Urinary bladder (tissue), 4 donors: ENCODE measurements at places on chromosomes 7 and 10.
A peak's percentile ranks its signal among the peaks of the same experiment; 100 is the strongest.

- no peak for DNase-seq
Observed at GRCh38 chr7:1229202-1229947, 3.3 kb upstream of the UNCX start.

- DNase-seq, result no peak
Observed at GRCh38 chr10:49220031-49220430, 31.8 kb upstream of the TMEM273 start.

GRCh38 chr10:103740611-103741010, 114.8 kb downstream of the SH3PXD2A start:
- no peak for DNase-seq

- no peak for DNase-seq
Observed at GRCh38 chr10:54124209-54124885, 676.7 kb downstream of the PCDH15 start.

DNA sequence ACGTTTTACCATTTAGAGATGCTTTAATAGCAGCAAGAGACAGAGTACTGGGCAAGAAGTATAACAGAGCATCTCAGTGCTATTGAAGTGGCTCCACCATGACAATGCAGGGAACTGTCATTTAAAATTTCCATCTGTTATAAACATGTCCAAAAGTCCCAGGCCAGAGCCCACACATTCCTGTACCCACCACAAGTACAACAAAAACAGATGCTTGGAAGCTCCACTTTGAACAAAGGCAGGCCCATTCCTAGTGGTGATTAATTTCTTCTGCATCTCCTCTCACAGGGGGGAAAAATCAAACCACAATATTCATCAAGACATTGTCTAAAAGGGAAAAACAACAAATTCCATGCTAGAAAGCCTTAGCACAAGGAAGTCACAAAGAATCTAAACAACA, 627.9 kb downstream of the PARD3 start:
- DNase-seq, result no peak

- no peak for DNase-seq
Observed at GRCh38 chr10:132172091-132173066, 14.4 kb upstream of the DPYSL4 start.

DNA sequence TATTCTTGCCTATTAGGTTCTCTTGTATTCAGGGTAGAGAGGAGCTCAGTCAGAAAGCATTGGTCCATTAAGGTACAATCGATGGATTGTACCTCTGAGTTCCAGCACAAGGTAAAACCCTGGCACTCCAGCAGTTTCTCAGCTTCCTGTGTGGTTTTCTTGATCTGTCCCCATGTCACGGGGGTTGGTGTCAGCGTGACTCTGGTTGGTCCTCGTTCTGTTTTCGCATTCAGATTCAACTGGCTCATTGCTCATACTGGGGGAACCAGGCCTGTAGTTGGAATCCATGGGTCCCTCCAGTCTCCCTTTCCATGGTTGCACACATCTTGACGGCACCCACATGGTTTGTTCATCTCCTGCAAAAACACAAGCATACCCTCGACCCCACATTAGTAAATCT, 32.7 kb upstream of the RASGEF1A start:
- no peak for DNase-seq

- DNase-seq, result no peak
Observed at GRCh38 chr10:5905854-5906507, 15.9 kb downstream of the FBH1 start.

GRCh38 chr7:142785841-142786250, 15.1 kb downstream of the PRSS2 start:
- DNase-seq, result no peak

- no peak for DNase-seq
Observed at GRCh38 chr7:753190-753589, 26.1 kb upstream of the PRKAR1B start.

GRCh38 chr7:47473499-47474210, 108.3 kb downstream of the TNS3 start:
- DNase-seq, result no peak

DNA sequence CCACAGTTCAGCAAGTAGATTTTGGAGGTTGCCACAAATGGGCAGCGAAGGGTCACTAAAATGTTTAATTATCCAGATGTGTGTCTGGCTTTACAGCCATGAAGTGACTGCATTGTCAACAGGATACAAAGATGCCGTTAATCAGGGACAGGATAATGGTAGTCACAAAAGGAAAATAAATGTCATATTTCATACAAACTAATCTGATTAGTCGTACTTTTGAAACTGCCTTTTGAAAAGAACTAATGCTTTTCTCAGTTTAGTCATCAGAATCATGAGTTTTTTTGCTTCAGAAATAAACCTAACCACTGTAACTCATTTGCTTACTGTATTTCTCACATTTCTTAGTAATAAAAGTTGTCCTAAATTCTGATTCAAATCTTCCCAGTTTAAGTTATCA, 22.2 kb upstream of the WNT16 start:
- DNase-seq, result no peak

DNA sequence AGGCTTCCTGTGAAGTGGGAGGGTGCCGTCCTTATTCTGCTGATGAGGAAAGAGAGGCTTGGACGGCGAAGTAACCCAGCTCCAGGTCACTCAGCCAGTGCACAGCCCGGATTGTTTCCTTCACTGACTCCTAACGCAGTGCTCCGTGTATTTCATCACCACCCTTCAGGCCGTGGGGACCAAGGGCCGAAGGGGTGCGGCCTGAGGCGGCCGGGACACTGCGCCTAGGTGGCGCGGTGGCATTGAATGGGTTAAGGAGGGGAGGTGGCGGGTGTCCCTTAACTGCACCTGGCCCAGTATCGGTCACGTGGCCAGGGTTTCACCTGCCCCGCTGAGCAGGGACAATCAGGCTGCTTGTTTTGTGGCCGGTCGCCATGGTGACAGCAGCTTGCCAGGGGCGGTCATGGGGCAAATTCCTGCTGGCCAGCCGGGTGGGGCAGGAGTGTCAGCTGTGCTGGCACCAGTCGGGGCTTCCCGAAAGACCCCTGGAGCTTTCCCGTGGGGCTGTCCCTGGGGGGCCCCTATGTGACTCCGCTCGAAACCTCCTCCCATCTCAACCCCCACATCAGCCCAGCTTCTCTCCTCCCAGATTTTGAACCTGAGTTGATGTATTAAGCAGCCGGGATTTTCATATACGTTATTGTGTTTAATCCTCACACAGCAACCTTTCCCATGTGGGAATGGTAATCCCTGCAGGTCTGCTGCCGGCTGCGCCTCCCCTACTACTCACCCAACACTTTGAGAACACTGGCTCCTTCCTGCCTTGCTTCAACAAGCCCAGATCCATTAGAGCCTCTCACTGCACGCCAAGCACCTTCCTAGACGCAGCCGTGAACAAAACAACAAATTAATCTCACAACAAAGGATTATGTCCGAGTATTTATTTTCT, 4.4 kb upstream of the ABHD11 start:
- DNase-seq, result peak; percentile 66

DNA sequence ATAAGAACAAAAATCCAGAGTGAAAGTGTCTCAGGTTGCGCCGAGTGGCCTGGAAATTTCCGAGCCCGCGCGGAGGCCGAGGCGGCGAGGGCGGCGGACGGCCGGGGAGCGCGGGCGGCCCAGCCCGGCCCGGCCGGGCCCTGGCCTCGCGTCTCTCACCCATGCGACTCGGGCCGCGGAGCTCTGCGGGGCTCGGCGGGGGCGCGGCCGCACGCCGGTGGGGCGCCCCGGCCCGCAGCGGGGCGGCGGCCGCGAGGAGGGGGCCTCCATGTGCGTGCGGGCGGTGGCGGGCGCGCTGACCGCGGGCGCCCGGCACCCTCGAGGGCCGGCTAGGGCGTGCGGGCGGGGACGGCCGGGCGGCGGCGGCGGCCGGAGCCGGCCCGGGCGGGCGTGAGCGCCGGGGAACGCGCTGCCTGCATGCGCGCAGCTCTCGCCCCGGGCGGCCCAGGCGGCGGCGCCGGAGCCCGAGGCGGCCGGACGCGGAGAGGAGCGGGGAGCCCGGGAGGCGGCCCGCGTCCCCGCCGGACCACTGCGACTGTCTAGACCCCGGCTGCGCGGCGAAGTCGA, 302 bp upstream of the EN2 start:
- DNase-seq, result no peak

- DNase-seq, result no peak
Observed at GRCh38 chr7:140009735-140010134, 53.0 kb downstream of the PARP12 start.

- DNase-seq, result no peak
Observed at GRCh38 chr7:50317697-50318669, 13.5 kb downstream of the IKZF1 start.

DNA sequence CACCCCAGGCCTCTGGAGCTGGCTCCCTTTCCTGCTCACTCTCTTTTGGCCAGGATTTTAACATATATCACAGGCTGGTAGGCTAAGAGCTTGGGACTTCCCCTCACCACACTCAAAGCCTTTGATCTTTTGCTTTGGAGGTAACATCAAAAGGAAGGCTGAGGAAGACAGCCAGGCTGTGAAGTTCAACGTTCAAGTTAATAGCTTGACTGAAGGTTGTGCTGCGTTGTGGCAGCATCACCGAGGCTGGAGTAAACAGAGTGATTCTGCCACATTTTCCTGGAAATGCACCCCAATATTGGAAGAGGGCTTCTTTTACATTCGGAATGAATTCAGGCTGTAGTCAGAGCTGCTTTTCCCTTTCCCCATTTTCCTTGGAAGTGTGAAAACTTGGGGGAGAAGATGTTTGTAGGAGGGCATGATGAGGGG, 57.3 kb downstream of the TCF7L2 start:
- DNase-seq, result no peak

DNA sequence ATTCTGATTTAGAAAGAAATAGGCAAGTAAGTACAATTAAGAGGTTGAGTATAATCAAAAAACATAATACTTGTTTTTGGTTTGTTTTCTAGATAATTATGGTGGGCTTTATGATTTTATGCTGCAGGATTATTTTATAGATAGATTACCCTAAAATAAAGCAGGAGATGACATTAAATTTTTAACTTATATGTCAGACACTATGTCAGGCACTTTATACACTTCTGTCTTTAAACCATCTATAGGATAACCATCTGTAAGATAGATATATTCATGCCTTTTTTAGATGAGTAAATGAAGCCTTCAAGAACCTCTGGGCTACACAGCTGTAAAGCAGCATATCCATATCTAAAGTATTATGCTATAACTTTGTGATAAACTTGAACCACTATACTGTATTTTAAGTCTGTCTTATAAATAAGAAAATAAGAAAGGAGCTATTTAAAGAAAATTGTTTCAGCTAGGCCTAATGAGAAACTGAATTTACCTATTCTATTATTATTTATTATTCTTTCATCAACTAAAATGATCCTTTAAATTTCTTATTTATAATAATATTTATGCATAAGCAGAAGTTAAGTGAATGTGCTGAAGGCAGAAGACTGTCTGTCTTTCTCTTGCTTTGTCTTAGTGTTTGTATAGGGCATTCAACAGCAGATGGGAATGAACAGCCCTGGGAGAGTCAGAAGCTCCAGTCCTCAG, 94.0 kb downstream of the CPED1 start:
- no peak for DNase-seq

GRCh38 chr10:76492026-76492425, 1060.6 kb downstream of the LRMDA start:
- DNase-seq, result no peak

- DNase-seq, result no peak
Observed at GRCh38 chr7:20861468-20861867, 74.8 kb upstream of the SP8 start.

DNA sequence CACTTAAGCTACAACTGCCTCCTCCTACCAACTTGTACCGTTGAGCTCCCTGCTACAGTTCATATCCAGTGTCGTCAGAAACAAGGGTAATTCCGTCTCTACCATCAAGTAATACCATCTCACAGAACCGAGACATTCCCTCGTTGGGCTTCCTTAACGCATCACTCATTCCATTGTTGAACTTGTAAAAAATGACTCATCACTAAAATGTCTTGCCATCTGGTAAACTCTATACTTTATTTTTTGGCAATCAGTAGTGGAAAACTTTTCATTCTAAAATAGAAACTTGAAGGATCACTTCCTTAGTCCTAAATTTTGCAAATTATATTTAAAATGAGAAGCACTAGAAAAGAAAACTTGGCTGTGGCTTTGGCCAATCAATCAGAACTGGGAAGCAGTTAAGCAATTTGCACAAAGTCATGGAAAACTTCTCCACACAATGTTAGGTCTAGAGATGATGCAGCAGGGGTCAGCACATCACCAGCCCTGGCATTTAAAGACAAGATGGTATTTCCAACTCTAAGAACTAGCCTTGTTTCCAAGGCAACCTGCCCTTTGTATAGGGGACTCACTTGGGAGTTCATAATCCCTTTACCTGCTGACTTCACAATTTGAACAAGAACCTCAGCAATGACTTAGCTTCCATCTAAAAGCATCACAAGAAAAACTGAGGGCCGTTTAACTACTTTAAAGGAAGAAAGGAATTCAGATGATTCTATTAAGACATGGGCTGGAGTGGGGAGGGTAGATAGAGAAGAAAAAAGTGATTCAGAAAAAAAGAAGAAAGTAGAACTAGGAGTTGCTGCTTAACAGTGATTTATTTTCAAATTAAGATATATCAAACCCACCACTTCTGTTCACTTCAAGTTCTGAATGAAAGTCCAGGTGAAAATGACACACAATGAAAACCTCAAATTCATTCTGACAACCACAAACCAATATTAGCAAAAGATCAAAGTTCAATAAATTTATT, 288.1 kb downstream of the PARD3 start:
- no peak for DNase-seq

GRCh38 chr7:137981668-137982067, 20.2 kb downstream of the CREB3L2 start:
- no peak for DNase-seq

GRCh38 chr7:29194206-29194593, 375 bp upstream of the CHN2 start:
- peak; percentile 8 for DNase-seq

DNA sequence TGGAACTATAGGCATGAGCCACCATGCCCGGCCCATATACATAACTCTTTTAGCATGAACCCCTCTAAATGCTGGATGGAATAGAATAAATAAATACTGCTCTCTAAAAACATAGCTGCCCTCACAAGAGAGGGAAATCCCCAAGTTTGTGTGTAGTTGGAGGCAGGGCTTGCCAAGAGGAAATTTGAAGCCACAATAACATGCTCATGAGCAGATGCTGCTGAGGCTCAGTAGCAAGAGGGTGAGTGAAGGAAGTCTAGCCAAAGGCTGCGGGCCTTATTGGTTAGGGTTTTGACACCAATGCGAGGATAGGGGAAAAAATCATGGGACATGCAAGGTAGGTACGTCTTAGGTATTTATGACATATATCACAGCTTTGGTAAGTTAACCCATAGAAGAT, 17.3 kb downstream of the TPK1 start:
- DNase-seq, result no peak

DNA sequence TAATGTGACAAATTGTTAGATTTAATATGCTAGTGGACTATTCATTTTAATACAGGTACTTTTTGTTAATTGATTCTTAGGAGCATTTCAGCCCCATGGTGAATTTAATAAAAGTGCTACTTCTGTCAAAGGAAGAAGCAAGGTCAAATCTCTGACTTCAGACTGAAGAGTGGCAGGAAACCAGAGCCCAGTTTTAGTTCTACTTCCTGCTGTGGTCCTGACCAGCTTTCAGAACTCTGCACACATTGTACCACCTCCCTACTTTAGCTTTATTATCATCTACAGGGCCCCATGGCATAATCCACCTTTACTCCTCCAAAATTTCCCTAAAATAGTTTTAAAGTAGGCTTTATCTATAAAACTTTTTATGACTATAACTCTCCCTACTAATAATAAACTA, 33.7 kb downstream of the CTTNBP2 start:
- no peak for DNase-seq

GRCh38 chr10:28248092-28248491, 54.8 kb downstream of the MPP7 start:
- DNase-seq, result no peak

- DNase-seq, result no peak
Observed at GRCh38 chr7:74343281-74344131, 54.3 kb downstream of the CLIP2 start.

GRCh38 chr7:100685049-100685605, 8.9 kb downstream of the GIGYF1 start:
- no peak for DNase-seq
